ENCODE measurements at places on chromosomes 2 and 18.
A peak's percentile ranks its signal among the peaks of the same experiment; 100 is the strongest.

- peak; percentile 32 for DNase-seq
Measured at GRCh38 chr2:120013597-120014223, 833 bp downstream of the EPB41L5 start.

DNA sequence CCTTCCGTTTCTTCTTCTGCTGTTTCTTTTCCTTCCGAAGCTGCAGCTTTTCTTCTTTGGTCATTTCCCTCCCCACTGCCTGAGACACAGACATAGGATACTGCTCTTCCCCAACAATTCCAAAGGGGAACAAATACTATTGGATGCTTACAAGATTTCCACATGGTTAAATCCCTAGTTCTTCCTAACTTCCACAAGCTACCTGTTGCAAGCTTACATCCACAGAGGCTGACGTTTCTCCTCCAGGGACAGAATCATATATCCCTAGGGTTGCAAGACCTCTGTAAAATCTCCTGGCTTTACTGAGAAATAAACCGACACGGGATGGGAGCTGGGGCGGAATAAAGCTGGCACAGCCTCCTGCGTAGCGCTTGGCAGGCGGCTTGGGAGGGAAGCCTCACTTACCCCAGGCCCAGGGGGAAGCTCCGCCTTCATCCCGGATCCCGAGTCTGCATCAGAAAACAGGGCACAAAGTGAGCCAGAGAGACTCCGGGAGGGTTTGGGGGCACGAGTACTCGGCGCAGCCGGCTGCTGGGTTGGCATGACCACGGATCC is 590 bp downstream of the EIF2B4 start:
- no peak for DNase-seq

GRCh38 chr2:38147333-38148121 is 71.6 kb upstream of the CYP1B1 start:
- no peak for DNase-seq

- DNase-seq = no peak
Measured at GRCh38 chr2:223896833-223897311, 48.3 kb downstream of the WDFY1 start.

- peak; percentile 73 for DNase-seq
Measured at GRCh38 chr2:160109939-160110673, 47.7 kb upstream of the PLA2R1 start.

- DNase-seq = no peak
Measured at GRCh38 chr2:237651761-237652160, 24.4 kb downstream of the LRRFIP1 start.

DNA sequence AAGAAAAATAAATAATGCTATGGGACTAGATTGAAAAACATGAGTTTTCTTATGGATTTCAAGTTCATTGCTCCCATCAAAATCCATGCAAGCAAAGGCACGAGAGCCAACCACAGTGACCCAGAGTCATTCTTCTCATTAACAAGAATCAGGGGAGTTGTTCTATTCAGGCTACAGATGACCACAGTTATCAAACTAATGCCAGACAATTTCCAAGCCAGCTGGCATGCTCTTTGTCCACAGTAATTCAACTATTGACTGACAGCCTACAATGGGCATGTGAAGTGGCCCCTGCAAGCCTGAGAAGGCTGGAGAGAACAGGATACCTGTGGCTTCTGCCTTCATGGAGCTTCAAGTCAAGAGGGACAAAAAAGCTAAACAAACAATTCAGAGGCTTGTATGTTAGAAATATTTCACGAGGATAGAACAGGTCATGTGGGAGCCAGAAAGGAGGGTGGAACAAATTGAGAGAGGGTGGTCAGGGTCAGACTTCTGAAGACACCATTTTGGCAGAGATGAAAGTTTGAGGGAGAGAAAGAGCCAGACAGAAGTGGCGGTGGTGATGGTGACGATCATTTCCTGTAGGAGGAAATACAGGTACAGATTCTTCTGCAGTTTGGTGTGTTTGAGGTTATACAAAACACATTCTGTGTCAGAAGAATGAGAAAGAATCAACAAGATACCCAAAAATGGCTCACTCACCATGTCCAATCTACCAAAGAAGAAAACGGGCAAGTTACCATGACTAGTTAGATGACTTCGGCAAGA is 732.4 kb downstream of the RNF144A start:
- DNase-seq = no peak

DNA sequence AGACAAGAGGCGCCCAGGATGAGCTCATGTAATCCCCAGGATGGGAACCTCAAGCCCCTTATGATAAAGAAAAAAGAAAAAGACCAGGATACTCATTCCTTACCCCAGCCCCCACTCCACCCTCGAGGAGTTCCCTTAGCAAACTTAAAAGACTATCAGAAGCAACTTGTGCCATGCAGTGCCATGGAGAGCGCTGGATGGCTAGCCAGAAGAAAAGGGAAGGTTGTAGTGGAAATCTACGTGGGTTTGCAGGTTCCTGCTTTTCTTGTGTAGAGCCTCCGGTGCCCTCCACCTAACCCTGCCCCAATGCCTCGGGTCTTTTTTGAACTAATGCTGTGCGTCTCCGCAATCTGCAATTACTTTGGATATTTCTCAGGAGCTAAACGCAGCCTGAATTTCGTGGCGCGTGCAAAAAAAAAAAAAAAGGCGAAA is 16.2 kb upstream of the BCL11A start:
- DNase-seq = no peak

- DNase-seq = no peak
Measured at GRCh38 chr2:36734304-36734703, 37.8 kb downstream of the VIT start.

- no peak for DNase-seq
Measured at GRCh38 chr2:188975497-188976102, 1.4 kb downstream of the COL3A1 start.

- DNase-seq = no peak
Measured at GRCh38 chr2:144774809-144775208, 254.9 kb upstream of the ZEB2 start.

DNA sequence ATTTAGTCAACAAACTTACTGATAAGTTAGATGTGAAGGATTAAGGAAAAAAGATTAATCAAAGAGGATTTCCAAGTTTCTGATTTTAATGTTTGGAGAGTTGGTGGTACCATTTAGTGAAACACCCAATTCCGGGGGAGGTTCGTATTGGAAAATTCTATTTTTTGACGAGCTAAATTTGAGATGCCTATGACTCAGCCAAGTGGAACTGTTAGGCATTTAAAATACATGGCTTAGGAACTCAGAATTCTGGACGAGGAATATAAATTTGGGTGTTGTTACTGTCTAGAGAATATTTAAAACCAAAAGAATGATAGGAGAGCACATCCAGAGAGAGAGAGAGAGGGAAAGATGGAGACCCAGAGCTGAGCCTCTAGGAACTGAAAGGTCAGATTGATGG is 103.6 kb downstream of the TMX3 start:
- DNase-seq = no peak
